GM23338 (cell line): ENCODE measurements at places on chromosomes 2 and 18.
A peak's percentile ranks its signal among the peaks of the same experiment; 100 is the strongest.

- DNase-seq: no peak
These were observed 1.1 kb downstream of the ACTG2 start for GRCh38 chr2:73893764-73894474.

DNA sequence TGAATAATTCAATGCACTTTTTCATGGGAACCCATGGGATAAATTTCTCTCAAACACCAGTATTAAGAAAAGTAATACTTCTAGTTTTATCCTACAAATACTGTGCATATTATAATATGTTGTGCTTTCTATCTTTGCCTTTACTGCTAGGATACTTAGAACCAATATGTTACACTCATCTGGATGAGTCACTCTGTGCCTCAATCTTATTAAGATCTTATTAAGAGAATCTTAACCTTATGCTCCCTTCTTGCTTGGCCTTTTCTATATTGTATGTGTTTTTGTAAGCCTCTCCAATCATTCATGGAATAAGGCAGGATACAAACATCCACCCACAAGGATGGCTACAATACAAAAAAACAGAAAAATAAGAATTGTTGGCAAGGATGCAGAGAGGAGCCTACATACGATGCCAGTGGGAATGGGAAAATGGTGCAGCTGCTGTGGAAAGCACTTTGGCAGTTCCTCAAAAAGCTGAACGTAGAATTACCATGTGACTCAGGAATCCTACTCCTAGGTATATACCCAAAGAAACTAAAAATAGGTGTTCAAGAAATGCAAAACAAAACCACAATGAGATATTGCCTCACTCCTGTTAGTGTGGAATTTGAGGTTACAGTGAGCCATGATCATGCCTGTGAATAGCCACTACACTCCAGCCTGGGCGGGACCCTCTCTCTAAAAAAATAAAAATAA is 10.7 kb upstream of the TWSG1 start:
- DNase-seq: no peak

DNA sequence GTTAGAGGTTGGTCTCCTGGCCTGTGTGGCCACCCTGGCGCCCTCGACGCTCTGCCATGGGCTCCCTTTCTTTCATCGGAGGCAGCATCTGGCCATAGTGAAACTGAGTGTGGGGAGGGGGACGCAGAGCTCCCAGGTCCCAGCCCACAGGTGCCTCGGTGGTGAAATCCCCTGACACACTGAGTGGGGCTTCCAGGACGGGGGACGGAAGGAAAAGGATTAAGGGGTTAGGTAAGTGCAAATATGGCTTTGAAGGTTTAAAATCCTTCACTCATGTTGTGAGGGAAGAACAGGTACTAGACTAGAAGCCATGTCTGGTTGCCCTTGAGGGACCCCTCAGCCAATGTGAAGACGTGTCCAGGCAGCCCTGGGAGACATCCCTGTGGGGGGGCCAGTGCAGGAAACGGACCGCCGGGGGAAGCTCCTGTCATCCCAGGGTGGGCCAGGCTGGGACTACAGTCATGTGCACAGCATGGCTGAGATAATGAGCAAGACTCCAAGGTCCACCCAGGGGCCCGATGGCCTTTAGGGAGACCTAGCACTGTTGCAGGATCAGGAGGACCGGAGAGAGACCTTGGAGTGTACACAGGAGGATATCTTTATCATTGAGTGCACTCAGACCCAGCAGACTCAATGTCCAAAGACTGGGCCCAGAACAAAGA is 36.3 kb downstream of the RTP5 start:
- DNase-seq: no peak

GRCh38 chr18:58992301-58993231 is 127.9 kb downstream of the ZNF532 start:
- DNase-seq: no peak

DNA sequence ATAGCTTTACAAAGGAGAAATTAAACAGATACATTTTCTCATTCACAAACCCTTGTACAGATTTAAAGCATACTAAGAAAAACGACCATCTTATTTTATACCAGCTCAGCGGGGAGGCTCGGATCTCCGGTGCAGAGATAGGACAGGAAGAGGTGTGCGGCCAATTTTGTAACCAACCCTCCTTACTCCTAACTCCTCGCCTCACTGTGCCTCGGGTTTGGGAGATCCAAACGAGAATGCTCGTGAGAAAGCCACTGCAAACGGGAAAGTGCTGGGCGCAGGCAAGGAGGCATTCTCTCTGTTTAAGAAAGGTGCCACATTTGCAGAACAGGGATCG is 1.2 kb downstream of the KDSR start:
- peak; percentile 36 for DNase-seq

DNA sequence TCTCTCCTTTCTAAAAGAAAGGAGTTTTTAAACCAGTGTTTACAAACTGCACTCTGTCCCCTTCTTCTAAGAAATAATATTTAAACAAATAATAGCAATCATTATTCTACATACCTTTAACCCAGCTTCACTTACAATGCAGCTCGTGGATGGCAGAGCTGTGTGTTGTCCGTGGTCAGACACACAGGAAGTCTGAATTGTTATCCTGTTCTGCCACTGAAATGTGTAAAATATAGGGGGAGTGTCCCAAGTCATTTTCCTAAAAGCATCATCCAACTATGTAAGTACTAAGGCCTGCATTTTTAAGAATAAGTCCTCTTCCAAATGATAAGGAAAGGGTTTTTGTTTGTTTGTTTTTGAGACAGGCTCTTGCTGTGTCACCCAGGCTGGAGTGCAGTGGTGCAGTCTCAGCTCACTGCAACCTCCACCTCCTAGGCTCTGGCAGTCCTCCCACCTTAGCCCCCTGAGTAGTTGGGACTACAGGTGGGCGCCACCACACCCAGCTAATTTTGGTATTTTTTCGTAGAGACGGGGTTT is 2.7 kb upstream of the PPP4R1 start:
- no peak for DNase-seq

DNA sequence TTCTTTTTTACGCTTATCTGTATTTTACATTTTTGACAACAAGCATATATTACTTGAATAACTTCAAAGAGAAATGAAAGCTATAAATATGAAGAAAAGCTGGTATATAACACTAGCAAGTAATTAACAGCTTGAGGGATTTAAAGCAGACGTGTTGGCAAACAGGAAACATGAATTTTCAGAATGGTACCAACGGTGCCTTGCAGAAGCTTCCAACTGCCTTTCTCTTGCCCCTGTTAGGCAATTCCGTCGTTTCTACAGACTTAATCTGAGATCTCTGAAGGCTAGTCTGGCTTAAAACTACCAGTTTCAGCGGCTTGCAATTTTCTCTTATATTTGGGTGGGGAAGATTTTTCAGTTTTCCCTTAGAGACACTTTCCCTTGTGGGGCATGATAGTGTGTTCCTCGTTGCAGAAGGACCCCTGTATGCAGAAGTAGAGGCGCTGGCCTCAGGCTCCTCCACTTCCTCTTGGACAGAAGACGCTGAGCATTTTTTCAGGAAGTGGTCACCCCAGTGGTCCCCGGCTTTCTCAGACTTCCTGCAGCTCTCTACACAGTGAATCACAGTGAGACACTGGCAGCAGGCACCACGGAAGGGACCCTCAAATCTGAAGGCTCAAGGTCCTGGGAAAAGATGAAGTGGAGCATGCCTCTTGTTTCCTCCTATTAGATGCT is 56.2 kb upstream of the SLC16A14 start:
- DNase-seq: no peak

DNA sequence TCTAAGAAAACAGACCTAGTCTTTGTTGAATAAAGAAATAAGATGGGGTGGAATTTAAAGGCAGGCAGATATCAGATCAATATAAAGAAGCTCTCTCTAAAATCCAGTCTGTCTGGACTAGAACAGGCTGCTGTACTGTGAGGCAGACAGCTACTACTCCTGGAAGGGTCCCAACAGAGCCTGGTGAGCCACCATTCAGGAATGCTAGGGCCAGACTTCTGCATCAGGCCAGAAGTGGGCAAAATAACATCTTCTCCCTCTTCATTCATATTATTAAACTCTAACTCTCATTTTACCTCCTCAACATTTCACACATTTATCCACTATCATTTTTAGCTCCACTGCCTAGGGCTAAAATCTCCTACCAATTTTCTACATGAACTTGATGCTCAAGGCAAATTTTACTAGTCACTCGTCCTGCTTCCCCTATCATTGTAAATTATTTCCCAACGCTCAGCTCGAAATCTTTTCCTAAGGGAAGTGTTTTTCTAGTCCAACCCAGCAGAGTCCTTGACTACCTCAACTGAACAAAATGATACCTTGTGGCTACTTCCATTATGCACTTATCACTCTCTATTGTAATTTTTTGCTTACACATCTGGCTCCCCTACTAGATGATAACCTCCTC is 45.2 kb upstream of the GLS start:
- no peak for DNase-seq

DNA sequence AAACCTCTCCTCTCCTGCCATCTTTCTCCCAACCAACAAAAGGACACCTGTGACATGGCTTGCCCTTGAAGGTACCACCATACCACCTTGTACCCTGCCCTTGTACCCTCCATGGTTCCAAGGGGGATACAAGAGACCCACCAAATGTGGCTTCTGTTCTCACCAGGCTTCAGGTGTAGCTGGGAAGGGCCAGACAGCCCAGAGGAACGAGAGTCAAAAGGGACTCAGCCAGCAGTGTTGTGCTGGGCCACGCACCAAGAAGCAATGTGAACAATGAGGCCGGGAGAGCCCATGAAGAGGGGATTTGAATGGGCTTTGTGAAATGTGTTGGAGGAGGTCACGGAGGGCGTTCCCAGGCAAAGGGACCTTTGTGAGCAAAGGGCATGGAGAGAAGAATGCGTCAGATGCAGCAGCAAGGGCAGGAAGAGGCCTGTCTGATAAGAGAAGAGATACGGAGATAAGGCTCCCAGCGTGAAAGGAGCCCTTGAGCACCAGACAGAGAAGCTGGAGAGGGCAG is 48.6 kb downstream of the PLB1 start:
- DNase-seq: no peak

DNA sequence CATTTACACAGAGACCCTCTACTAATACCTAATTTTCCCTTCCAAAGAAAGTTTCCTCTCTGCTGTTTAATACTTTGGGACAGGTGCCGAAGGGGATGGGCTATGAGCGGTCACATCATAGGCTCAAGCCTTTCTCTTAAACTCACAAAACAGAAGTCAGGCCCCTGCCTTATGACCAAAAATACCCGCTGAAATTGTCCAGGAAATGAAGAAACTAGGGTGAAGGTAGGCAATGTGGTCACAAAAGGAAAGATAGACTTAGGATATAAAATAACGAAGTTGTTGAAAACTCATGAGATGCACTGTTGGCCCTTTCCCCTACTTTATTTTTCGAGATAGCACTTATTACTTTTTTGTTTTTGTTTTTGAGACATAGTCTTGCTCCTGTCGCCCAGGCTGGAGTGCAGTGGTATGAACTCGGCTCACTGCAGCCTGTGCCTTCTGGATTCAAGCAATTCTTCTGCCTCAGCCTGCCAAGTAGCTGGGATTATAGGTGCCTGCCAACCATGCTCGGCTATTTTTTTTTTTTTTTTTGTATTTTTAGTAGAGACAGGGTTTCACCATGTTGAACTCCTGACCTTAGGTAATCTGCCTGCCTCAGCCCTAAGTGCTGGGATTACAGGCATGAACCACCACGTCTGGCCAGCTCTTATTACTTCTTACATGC is 16.3 kb downstream of the SLC8A1 start:
- no peak for DNase-seq

- DNase-seq: no peak
These were observed 110.5 kb downstream of the ZFP36L2 start for GRCh38 chr2:43115881-43116280.

GRCh38 chr2:111679202-111679601 is 204.8 kb downstream of the ANAPC1 start:
- no peak for DNase-seq

- no peak for DNase-seq
These were observed 341.2 kb downstream of the CLIP4 start for GRCh38 chr2:29456429-29456828.

GRCh38 chr2:210586381-210586780 is 30.0 kb downstream of the CPS1 start:
- no peak for DNase-seq

DNA sequence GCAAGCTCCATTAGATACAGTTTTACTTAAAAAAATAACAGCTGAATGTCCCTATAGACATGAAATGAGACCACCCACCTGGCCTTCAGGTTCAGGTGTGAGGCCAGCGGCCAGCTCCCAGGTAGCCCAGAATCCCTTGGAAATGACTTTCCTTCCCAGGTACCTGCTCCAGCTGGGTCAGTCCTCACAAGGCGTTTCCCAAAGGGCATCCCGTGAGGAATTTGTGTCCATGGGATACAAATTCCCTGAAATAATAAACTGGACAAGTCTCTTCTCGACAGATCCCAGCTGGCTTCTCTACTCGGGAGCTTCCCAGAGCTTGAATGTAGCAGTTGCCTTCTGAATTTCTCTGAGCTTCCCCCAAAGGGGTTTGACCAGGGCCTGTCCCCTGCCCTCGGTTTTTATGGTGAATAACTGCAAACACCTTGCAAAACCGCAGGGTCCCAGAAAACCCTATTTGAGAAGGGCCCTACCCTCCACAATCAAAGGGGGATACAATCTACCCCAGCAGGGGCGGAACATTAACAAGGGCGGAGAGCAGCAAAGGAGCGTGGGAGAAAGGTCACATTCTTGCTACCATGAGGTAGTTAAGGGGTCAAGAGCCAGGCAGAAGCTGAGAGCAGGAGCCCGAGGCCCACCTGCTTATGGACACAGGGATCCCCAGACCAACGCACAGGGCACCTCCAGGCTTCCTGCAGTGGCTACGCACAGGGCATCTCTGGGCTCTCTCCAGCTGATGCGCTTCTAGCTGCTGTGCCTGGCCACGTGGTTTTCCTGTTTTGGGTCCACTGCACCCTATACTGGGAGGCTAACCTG is 107.7 kb downstream of the HDAC4 start:
- no peak for DNase-seq

GRCh38 chr2:235911633-235912233 is 256.5 kb downstream of the GBX2 start:
- peak; percentile 32 for DNase-seq

DNA sequence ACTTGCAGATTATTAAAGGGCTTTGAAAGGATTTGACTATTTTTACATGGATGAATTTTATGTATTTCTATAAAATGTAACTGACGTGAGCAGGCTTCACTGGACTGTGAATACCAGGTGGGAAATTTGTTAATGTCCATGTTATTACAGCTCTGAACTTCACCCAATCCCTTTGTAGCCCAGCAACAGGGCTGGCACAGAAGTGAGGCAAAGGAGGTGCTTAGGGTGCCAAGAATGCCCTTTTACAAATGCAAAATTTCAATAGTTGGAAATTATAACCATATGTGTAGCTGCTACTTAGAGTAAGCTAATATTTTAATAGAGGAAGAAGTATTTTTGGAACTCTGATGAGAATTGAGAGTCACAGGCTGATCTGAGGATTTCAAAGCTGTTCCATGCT is 53.7 kb upstream of the FAM98A start:
- no peak for DNase-seq
